ENCODE measurements at places on chromosomes 2 and 18.

DNA sequence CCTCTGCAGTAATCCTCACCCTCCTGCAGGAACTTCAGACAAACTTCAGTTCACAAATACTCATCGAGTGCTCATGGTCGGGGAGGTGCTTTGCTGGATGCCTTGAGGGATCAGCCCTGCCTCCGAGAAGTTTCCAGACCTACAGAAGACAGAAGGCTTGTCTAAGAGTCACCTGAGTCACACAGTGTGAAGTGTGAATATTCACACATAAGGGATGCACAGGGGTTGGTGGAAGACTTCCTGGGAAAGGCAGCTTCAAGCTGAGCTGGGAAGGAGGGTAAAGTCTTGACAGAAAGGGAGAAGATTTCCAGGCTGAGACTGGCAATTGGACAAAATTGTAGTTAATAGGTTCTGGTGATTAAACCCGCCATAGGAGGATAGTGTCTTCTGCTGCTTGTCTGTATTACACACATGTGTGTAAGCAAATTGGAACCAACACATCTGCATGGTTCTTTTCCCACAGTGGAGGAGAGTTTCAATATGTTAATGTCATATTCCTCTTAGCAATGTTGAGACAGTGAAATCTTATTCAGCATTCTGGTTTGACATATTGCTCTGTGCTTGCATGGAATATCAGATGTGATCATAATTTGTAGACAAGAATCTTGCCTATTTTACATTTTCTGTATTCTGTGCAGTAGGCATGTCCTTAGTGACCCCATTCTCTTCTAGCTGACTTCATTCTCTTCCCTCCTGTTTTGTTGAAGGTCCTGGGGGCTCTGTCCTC lies 34.7 kb upstream of the ZNF396 start:
- DNase-seq: no peak

DNA sequence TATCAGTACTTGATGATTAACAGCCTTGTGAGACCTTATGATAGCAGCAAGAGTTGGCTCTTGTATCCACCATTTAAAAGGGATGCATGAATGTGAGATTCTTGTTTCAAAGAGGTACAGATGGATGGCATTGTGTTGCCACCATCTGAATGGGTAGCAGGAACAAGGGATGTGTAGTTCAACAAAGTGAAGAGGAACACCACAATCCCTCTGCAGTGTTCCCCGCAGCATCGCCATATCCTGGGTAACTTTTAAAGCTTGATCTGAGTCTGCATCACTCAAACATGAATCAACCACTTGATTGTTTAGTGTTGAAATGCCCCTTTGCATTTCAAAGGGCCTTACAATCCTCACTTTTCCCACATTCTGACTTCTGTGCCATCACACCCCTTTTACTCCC lies 106.7 kb downstream of the SS18 start:
- no peak for DNase-seq

DNA sequence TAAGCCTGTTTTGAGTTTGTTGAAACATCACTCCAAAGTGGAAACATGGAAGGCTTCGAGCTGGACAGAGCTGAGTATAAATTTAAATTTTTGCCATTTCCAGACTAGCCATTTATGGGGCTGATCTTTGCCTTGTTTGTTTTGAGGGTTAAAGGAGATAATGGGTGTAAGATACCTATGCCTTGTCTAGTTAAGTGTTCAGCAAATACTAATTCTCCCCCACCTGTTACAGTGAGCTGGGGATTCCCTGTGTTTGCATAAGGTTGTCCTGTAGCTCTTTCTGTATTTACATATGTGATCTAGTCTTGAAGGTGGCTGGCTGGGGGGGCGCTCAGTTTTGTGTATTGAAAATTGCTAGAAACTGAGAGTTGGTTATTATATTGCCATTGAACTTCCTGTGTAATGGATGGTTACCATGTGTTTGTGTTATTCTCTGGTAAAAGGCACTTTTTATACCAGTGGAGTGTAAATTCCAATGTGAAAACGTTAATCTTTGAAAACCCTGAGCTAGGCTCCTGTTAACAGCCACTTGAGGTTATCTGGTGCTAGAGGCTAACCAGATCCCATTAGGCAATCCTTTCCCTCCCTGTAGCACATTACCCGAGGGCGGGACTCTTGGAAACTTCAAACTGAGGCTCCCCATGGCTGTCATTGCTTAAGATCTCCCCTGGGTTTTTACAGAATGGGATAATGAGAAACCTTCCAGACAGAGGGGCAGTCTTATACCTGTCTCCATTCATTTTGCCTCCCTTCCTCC lies 26.7 kb downstream of the TANC1 start:
- no peak for DNase-seq

DNA sequence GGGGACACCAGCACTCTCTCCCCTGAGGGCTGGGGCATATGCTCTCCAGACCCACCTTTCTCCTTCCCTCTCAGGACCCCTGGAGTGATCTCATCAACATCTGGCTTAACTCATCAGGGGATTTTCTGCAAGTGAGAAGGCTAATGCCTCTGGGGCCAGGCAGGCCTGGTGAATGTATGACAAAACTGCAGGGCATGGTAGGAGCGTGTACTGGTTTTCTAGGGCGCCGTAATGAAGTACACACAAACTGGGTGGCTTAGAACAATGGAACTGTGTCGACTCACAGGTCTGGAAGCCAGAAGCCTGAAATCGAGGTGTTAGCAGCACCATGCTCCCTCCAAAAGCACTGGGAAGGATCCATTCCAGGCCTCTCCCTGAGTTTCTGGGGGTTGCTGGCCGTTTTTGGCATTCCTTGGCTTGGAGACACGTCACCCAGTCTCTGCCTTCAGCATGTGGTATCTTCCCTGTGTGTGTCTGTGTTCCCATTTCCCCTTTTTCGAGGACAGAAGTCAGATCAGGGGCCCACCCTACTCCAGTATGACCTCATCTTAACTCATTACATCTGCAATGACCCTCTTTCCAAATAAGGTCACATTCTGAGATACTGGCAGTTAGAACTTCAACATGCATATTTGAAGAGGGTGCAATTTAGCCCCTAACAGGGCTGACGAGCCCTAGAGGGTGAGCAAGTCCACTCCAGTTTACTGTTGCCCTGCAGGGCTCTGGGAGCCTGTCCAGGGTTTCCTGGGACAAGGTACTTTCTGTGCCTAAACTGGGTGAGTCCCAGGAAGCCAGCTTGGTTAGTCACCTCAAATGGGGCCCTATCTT lies 45.5 kb upstream of the CAB39 start:
- DNase-seq: no peak

DNA sequence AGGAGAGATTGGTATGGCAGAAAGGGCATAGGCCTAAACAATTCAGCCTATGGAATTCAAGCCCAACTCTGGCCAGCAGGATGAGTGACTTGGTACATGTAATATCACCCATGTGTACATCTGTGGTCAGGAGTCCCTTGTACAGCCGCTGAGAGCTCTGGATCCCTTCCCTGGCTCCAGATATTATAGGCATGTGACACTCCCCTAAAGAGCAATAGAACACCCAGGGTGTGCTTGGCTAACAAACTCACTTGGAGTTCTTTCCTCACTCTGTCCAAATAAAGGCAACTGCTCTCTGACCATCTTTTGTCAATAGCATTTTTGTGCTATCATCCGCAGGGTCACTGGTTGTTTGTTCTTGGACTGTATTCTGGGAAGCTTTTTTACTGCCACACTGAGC lies 197.4 kb upstream of the NCKAP5 start:
- no peak for DNase-seq

DNA sequence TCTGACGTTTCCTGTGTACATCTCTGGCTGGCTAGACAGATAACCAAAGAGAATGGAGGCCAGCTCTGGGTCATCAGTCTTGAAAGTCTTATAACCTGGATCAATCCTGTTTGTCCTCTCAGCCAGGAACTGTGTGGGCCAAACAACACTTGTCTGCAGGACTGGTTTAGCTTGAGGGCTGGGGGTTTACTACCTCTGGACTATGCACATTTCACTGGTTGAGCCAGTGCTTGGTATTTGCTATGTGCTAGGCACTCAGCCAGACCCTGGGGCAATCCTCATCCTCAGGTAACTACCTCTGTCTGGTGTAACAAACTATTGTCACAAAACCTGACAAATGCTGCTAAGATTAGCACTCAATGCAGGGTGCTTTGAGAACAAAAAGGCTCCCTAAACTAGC lies 169.7 kb downstream of the HAUS1 start:
- DNase-seq: no peak

GRCh38 chr2:229163893-229164292 lies 107.2 kb downstream of the PID1 start:
- no peak for DNase-seq

DNA sequence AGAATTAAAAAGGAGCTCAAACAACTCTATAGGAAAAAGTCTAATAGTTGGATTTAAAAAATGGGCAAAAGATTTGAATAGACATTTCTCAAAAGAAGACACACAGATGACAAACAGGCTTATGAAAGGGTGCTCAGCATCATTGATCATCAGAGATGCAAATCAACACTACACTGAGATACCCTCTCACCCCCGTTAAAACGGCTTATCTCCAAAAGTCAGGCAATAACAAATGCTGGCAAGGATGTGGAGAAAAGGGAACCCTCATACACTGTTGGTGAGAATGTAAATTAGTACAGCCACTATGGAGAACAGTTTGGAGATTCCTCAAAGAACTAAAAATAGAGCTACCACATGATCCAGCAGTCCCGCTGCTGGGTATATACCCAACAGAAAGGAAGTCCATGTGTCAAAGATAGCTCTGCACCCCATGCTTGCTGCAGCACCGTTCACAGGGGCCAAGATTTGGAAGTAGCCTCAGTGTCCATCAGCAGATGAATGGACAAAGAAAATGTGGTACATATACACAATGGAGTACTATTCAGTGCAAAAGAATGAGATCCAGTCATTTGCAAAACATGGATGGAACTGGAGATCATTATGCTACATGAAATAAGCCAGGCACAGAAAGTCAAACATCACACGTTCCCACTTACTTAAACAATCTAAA lies 46.7 kb upstream of the B3GNT7 start:
- no peak for DNase-seq

GRCh38 chr2:212973347-212973746 lies 178.1 kb downstream of the IKZF2 start:
- DNase-seq: no peak

- no peak for DNase-seq
Observed at GRCh38 chr18:11089931-11090715, 59.2 kb downstream of the PIEZO2 start.

- DNase-seq: no peak
Observed at GRCh38 chr2:104049438-104049837, 804.5 kb upstream of the POU3F3 start.

GRCh38 chr18:34661464-34662087 lies 48.5 kb upstream of the DTNA start:
- DNase-seq: no peak

DNA sequence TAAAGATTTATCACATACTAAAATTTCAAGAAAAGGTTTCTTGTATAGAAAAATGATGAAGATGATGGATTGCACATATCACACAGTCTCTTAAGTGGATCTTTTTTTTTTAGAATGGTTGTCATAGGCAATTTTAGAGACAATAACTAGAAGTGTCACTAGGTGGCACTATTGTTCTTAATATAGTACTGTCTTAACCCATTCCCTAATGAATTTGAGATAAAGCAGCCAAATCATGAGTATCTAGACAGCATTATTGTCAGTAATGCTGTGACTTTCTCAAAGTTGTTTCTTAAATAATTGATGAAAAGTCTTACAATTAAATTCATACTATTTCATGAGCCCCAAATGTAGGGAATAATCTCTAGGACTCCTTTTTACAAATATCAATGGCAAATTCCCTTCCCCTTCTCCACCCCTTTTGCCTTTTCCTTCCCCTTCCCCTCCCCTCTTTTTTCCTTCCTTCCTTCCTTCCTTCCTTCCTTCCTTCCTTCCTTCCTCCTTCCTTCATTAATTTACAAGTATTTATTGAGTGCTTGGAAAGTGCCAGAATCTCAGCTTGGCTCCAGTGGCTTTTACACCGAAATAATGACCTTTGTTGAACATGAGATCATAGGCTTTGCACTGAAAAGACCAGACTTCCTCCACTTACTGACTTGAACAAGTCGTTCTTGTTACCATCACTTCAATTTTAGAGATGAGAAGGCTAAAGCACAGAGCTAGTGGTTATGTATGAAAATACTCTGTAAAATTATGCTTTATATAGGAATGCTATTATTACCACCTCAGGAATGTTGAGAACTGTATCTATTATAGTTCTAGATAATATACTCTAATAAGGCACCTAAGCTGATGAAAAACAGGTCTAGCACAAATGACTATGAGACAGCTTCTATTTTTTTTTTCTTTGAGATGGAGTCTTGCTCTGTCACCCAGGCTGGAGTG lies 19.8 kb downstream of the MYL12B start:
- DNase-seq: no peak

DNA sequence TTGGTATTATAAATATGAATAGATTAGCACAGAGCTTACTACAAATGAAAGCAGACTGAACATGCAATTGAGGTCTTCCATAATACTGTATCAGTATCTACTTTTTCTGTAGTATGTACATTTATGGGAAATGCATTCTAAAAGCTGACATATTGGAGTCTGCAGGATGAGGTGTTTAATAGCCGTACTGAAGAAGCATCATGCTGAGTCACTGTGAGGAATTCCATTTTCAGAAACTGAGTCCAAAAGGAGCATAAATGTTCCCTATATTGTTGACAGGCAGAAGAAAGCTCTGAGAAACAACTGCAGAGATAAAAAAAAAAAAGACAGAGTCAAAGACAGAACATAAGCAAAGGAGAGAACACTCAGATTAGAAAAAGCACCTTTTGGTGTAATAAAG lies 366.7 kb upstream of the SPHKAP start:
- no peak for DNase-seq

DNA sequence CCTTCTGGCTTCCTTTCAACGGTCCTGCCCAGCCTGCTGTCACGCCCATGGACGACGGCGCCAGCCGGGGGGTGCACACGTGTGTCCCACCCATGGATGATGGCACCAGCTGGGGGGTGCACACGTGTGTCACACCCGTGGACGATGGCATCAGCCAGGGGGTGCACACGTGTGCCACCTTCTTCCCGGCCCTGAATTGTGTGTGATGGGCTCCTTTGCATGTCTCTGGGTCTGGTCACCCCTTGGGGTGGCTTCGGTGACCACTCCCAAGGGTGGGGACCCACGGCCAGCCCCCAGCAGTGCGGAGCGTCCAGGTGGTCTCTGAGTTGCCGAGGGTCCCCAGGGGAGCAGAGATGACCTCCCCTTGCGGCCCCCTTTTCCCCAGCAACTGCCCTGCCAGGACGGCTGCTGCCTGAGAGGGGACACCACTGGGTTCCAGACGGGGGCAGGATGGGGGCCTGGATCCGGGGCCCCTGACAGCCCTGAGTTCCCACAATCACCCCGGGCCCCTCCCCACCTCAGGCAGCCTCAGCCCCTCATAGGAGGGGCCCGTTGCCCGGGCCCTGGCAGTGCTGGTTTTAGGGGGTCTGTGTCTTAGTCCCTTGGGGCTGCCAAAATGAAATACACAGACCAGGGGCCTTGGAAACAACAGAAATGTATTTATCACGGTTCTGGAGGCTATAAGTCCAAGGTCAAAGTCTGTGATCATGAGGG lies 9.4 kb downstream of the NEU4 start:
- DNase-seq: no peak

- DNase-seq: no peak
Observed at GRCh38 chr2:79993144-79993543, 311.4 kb downstream of the LRRTM1 start.

GRCh38 chr2:189466656-189467055 lies 25.4 kb downstream of the WDR75 start:
- no peak for DNase-seq

GRCh38 chr2:181741756-181742155 lies 61.4 kb upstream of the NEUROD1 start:
- no peak for DNase-seq

- DNase-seq: no peak
Observed at GRCh38 chr2:219280651-219281050, 1.5 kb downstream of the DNAJB2 start.

- DNase-seq: no peak
Observed at GRCh38 chr18:29560270-29560669, 1383.3 kb upstream of the CDH2 start.

GRCh38 chr2:204282525-204282924 lies 262.8 kb upstream of the PARD3B start:
- no peak for DNase-seq

Measured in mesothelial cell of epicardium (in vitro differentiated cells).